ENCODE measurements at places on chromosomes 16 and 17.

- peak; percentile 18 for DNase-seq
These were observed 47.1 kb downstream of the TEX2 start for GRCh38 chr17:64216000-64216337.

DNA sequence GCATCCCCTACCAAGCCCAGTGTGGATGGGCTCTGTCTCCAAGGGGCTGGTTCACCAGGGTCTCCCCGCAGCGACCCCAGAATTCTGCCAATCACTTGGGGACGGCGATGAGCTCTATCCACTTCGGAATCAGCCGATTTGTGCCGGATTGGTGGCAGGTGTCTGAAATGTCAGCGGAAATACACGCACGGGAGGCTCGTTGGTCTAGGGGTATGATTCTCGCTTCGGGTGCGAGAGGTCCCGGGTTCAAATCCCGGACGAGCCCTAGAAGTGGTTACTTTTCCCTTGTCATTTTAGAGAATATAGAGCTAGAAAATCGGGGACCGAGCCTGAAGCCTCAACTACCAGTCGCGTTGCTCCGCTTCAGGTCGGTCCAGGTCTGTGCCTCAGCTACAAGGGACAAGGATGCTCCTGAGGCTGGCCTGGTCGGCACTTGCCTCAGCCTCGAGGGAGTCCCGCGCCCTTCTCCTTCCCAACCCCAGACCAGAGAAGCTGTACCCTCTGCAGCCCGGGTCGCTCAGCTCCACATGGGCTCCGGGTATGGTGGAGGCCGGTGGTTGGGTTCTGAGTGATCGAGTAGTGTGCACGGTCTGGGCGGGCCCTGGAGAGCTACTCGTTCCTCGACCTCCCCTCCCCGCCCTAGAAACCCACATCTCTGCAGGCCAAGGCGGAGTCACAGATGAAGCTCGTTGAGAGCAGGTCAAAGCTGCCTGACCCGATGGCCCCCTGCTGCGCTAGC, 16.0 kb upstream of the OR1F1 start:
- DNase-seq = no peak

- peak; percentile 19 for DNase-seq
These were observed 606.2 kb downstream of the WWOX start for GRCh38 chr16:78705694-78706093.

DNA sequence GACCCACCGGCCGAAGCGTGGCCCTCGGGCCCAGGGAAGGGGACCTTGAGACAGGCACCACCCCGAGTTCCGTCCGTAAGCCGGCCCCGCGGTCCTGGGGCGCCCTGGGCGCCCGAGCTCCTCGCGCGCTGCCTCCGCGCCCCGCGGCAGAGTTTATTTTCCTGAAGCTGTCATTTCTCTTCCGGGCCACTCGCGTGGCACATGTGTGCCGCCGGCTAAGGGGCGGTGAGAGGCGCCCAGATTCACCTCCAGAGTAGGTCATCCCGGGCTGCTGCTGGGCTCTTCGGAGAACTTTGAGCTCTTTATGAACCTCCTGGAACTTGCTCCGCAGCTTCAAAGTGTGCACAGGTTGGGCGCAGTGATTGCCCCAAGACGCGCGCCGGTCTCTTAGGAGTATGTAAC, 489 bp downstream of the ZC3H18 start:
- DNase-seq = peak; percentile 74

DNA sequence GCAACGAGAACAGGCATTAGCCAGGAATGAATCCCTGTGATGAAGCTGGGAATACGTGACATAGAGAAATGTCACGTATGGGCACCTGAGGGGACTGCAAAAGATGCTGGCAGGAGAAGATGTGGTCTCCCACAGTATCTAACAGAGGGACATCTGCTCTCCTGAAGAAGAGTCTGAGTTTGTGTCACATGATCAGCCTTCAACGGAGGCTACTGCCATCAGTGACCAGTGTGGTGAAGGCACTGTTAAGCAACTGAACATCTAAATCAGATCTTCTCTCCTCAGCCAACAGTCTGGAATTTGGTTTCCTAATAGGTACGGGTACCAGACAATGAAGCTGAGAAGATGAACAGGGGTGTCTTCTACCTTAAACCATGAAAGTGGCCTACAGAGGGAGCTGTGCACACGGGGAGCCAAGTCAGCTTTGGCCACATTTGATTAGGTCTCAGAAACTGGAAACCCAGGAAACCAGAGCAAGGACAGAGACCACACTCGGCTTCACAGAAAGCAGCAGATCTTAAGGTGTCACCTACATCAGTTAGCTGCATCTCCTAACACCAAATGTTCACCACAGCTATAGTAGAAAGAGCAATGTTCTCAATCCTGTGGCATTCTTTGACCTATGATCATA, 41.8 kb downstream of the BRD7 start:
- peak; percentile 49 for DNase-seq

- DNase-seq = no peak
These were observed 6.4 kb upstream of the ITGAX start for GRCh38 chr16:31348579-31348978.

- DNase-seq = no peak
These were observed 218.1 kb downstream of the XYLT1 start for GRCh38 chr16:17252701-17253100.

DNA sequence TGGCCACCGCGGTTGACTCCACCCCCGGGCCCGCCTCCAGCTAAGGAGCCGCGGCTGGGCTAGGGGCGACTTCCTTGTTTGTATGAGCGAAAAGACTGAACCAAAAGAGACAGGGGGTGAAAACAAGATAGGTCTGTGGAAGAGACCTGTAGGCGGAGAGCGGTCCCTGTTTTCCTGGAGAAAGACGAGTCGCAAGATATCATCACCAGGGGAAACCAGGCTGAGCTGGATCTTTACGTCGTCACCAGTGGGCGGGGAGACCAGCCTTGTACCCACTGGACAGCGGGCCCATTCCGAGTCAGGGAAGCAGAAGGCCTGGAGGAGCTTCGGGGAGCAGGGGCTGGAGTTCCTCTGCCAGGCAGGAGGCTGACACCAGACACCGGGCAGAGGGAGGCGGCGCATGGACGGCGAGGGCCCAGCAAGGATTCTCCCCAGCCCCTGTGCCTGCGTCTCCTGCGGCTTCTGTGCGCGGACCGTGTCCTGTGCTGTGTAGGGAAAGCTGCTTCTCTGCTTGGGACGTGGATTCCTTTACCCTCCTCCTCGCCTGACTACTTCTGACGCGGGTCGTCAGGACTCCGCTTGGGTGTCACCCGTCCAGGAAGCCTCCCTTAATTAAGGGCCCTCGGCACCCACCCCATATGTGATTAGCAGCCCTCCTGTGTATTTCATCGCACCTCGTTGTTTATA, 10.3 kb upstream of the ARL4D start:
- DNase-seq = peak; percentile 93

GRCh38 chr17:63246344-63246743, 199.8 kb downstream of the CYB561 start:
- no peak for DNase-seq

GRCh38 chr17:75499313-75500022, 15.9 kb downstream of the CASKIN2 start:
- no peak for DNase-seq

DNA sequence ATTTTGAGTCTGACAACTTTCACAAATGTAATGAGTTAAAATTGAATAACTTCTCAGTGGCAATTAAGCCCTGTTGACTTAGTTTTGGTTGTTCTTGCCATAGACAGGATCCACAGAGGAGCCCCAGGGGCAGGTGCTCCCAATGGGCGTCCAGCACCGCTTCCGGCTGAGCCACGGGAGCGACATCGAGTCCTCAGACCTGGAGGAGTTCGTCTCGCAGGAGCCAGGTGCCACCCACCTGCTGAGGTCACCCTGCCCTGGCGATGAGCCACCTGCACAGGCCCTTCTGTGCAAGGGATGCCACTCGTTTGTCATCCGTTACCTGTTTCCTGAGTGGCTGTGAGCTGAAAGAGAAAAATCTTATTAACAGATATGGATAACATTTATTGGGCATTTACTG, 10.7 kb downstream of the CCDC40 start:
- no peak for DNase-seq

DNA sequence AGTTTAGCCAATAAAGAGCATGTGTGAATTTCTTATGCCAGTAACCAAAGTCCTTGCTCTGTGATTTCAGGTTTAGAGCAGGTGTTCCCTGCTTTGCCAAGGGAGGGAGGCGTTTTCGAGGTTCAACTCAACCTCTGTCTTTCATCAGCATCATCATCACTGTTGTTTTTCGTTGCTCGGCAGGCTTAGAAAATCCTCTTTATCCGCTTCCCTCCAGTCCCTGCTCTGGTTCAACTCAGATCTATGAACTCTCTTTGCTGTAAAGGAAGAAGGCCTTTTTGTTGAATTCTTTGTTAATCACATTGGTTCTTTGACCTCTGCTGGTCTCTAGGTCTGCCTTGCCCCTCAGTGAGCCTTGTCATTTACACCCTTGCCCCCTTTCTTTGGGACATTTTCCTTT, 243.9 kb upstream of the RBFOX1 start:
- DNase-seq = no peak

GRCh38 chr17:79850571-79851460, 11.6 kb upstream of the CBX4 start:
- DNase-seq = no peak

DNA sequence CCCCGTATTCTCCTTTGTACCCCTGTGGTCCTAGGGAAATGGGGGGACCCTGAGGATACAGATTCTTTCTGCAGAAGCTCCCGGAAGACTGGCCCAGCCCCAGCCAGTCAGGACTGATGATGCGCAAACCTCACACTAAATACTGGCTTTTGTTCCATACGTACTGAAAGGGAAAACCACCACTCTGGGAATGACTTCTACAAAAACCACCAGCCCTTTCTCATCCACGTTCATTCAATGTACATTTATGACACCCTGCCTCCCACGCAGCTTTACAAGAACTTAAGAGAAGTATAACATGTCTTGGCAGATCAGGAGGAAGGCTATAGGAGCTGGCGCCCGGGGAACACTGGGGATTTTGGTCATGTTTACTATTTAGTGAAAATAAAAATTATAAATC, 70.6 kb downstream of the MARCHF10 start:
- no peak for DNase-seq

GRCh38 chr16:72819345-72819744, 228.6 kb downstream of the ZFHX3 start:
- DNase-seq = no peak

DNA sequence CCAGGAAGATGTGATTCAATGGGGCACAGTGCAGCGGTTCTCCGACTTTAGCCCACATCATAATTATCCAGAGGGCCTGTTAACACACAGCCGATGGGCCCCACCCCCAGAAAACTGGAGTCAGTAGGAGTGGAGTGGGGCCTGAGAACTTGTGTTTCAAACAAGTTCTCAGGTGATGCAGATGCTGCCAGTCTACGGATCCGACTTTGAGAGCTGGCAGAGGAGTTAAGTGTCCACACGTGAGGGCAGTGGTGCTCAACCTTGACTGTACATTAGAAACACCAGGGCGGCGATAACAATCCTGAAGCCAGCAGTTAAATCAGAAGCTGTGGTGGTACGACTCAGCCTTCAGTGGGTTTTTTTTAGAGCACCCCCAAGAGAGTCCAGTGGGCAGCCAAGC, 75.0 kb downstream of the GPRC5B start:
- DNase-seq = no peak

DNA sequence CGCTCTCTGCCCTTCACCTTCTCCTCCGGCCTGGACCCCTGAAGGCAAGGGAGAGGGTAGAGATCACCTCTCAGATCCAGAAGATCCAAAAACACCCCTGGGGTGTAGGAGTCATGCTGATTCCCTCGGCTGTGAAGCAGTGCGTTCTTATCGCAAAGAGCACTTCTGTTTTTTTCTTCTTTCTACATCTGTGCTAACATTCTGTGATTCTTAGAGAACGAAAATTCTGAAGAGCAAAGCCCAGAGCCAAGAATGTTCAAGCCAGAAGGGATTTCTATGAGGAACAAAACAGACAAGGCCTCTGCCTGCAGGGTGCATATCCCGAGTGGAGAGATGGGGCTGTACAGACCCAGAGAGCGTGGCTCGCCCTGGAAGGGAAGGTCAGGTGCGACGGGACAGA, 17.2 kb downstream of the NPTX1 start:
- no peak for DNase-seq

Measured in small intestine (tissue), 16 donors.